Stimulated activated naive CD4-positive, alpha-beta T cell treated with Interleukin-2 at 50 U/mL for 16 hours (primary cell): ENCODE measurements at places on chromosomes 1 and 21.
A peak's percentile ranks its signal among the peaks of the same experiment; 100 is the strongest.

- no peak for DNase-seq
These were observed 27.8 kb downstream of the NTPCR start for GRCh38 chr1:232978091-232978634.

- DNase-seq, result no peak
These were observed 9.2 kb downstream of the ACADM start for GRCh38 chr1:75733661-75734060.

DNA sequence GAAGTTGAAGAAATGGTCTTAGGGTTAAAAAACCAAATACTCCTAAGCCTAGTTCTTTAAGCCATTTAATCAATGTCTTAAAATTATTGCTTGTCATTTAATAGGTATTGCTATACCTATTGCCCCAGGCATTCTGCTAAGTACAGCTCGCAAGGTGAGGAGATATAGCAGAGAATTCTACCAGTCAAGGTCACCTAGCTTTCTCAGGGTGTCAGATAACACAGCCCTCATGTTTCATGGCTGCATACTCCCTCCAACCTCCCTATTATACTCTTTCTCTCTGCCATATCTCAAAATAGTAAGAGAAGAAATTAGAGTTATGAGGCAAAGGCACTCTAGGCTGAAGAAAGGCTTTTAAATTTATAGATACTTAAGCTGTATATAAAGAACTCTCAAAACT, 68.4 kb upstream of the GPR88 start:
- DNase-seq, result no peak

- DNase-seq, result no peak
These were observed 375.6 kb downstream of the HLX start for GRCh38 chr1:221254813-221255212.

- DNase-seq, result no peak
These were observed 94.4 kb upstream of the IGSF21 start for GRCh38 chr1:18013216-18013615.

- no peak for DNase-seq
These were observed 685 bp upstream of the RIPPLY3 start for GRCh38 chr21:37005548-37006485.

- no peak for DNase-seq
These were observed at the start of gene MAP3K21 for GRCh38 chr1:233327651-233328141. Gene MAP3K21, plus strand, starts transcription at chr1:233327724. Its CDS starts 305 bp downstream, at chr1:233328029.

GRCh38 chr1:233790662-233791371, 113.7 kb upstream of the SLC35F3 start:
- no peak for DNase-seq

GRCh38 chr1:81929106-81929505, 128.4 kb downstream of the ADGRL2 start:
- DNase-seq, result no peak

DNA sequence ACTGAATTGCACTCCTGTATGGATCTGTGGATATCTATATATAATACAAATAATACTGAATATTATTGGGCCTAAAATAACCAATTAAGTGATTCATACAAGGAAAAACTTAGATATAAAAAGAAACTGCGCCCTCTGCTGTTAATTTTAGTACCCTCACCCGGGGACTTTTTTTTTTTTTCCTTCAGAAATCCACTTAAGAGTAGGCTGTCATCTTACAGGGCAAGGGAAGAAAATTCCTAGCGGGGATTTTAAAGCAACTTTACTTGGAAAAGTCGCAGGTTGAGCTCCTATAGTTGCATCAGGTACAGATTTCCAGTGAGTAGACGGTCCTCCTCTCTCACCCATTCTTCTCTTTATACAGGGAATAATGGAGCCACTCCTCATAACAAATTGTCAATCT, 1.3 kb downstream of the NTNG1 start:
- DNase-seq, result no peak

DNA sequence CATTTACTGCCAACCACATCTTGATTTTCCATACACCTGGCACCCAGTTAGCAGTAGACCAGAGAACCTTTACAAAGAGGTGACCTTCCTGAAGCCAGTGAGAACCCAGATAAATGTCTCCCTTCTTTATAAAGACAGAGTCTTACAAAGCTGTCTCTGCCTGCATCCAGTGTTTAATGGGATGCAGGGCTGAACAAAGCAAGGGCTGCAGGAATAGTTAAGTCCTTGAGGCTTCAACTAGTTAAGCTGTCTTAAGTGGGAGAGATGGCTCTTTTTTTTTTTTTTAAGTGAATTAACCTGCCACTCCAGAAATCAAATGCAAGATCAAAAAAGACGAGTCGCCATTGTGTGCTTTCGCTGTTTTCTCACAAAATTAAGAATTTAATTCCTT, 1.5 kb downstream of the AHCYL1 start:
- no peak for DNase-seq

- DNase-seq, result peak; percentile 54
These were observed 12.2 kb downstream of the ADAMTSL4 start for GRCh38 chr1:150561254-150561973.

- DNase-seq, result no peak
These were observed 37.2 kb downstream of the CAMSAP2 start for GRCh38 chr1:200775850-200776249.

DNA sequence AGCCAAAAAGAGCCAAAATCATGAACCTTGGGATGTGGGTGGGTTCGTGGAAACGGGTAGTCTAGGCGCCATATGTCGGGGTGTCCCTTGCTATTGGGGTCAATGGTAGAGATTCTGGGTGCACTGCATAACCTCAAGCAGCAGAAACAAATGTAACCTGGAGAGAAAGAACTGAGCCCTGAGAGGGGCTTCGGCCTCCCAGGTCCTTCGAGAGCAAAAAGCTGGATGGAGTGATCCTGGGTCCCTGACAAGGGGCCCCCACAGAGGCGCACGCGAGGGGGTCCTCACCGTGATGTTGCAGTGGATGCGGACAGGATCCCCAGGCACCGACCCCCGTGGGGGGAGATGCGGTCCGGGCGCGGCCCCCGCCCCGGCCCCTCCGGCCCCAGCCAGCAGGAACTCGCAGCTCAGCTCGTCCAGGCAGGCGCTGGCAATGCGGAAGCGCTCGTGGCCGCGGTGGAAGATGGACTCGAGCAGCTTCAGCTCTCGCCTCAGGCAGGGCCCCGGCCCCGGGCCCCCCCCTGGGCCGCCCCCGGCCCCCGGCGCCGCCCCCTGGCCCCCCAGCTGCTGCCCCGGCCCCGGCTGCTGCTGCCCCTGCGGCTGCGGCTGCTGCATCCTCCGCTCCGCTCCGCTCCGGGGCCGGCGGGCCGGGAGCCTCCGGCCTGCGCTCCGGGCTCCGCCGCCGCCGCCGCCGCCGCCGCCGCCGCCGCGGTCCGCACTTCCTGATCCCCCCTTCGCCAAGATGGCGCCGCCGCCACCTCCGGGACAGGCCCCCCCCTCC, at the start of gene UBE2Q1:
TSS of gene UBE2Q1 (minus strand) at position 724 of the 781 bp plus-strand sequence. CDS start at position 615, 109 bp downstream.
- DNase-seq, result peak; percentile 44

DNA sequence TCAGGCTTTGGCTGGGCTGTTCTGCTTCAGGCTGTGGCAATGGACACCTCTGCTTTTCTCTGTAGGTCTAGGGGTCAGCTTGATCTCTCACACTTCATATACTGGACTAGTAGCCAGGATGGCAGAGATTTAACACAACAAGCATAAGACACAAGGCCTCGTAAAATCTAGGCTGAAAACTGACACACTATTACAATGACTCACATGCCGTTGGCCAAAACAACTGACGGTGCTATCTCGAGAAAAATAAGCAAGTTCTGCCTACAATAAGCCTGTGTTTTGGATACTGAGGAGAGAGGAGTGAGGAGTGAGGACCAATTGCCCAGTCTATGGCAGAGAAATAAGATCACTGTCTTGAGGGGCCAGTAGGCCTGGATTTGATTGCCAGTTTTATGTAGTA, 840.7 kb upstream of the ADAMTS5 start:
- DNase-seq, result no peak

- DNase-seq, result no peak
These were observed 19.8 kb downstream of the DBT start for GRCh38 chr1:100229681-100230443.

DNA sequence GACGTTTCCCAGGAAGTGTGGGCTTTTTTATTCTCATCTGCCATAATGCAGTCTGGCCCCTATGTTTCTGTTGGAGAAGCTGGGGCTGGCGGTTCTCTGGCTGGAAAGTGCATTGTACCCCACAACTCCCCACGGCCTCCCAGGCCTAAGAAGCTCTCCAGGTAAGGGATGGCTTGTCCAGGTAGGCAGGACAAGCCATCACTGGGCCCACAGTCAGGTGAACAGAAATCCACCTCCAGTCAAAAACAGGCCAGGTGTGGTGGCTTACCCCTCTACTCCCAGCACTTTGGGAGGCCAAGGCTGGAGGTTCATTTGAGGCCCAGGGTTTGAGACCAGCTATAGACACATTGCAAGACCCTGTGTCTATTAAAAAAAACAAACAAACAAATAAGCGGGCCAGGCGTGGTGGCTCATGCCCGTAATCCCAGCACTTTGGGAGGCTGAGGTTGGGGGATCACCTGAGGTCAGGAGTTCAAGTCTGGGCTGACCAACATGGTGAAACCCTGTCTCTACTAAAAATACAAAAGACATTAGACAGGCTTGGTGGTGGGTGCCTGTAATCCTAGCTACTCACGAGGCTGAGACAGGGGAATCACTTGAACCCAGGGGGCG, 3.1 kb upstream of the WNT9A start:
- no peak for DNase-seq

DNA sequence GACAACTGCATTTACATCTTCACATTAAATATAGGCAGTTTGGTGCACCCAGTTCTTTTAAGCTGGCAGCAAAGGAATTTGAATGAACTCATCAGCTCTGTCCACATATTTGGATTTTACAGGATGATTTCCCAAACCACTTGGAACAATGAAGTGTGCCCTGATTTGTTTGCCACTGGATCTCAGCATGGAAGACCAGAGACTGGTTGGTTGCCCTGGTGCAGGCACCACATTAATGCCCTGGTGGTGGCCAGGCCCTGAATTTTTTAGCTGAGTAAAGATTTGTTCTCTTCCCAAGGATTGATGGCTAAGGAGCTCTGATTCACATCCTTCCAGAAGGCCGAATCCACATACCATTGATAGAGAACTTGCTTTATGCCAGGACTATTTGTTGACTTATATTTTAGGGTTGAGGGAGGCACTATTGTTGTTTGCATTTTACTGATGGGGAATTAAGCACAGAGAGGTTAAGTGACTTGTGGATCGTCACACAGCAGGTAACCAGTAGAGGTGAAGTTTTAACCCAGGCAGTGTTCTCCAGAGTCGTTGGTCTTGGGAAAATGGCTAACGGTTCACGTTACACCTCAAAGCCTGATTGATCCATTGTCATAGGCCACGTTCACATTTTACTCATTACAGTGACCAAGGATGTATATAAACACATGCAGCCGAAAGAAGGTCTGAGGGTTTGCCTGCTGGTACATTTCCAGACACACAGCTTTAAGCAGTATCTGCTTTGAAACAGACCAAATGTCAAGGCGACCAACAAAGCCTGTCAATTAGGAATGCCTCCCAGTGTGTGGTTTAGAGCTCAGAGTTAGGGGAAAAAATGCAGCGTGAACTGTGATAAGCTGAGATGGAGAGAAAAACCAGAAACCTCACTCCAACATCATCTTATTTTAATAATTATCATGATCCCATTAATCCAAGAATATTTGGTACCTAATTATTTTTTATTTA, 50.7 kb downstream of the KAZN start:
- no peak for DNase-seq

DNA sequence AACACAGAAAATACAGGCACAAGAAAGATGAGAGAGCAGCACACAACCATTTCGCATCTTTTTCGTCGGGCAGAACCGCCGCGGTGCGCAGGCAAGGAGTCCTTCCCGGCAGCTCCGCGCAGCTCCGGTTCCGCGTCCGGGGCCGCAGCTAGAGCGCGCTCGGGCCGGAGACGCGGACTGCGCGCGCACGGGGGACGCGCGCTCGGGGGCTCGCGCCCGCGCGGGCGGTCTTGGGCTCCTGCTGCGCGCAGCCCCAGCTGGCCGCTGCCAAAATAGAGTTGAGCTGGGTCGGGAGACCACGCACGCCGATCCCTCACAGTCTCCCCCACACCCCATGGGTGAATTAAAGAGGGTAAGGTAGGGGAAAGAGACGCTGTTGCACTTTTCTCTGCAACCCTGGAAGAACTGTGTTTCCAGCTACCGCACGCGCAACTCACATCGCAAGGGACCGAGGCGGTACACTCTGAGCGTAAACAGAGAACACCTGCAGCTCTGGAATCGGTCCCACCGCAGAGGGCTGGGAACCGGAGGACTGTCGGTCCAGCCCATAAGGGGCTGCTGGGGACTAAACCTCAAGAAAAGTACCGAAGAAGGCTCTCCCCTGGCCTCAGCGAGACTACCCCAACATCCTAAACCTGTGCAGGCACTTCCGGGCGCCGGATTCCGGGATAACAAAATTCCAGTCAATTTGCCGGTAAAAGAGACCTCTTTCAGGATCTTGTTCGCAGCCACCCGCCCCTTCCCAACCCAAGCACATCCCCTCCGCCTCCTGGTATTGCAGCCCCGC, 1.7 kb downstream of the NR5A2 start:
- no peak for DNase-seq

DNA sequence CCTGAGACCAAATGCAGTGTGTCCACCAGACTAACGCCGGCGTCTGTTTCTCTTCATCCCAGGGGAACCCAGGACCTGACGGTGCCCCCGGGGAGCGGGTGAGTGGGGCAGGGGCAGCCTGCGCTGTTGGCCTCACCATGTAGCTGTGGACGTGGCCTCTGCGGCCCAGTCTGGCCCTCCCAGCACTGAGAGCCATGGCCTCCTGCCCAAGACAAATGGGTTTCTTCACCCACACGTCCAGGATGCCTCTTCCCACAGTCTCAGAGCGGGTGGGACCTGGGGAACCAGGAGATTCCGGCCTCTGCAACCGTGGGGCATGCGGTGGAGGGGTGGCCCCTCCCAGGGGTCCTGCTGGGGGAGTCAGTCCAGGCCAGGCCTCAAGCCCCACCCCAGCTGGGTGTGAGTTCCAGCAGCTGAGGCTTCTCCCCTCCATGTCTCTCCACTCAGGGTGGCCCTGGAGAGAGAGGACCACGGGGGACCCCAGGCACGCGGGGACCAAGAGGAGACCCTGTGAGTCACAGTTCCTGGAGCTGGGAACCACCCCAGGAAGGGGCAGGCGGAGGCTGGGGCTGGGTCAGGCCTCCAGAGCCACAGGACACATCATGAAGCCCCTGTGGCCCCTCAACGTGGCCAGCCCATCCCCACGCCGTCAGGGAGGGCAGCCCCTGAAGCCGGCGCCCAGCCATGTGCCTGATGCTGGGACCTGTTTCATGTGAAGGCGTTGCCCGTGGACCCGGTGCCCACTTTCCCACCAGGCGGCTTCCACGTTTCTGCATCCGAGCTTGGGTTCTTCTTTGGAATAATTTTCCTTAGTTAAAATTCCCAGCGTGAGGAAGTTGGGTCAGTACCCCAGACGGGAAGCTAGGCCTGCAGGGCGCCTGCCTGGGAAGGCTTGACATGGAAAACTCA, 11.0 kb downstream of the COL6A1 start:
- no peak for DNase-seq

GRCh38 chr1:227265891-227266290, 52.4 kb downstream of the CDC42BPA start:
- DNase-seq, result no peak

- DNase-seq, result no peak
These were observed 131.0 kb upstream of the RUNX1 start for GRCh38 chr21:35179990-35180540.
